ENCODE measurements at places on chromosomes 7 and 10.

GRCh38 chr10:79360499-79361342 is 13.5 kb downstream of the PPIF start:
- DNase-seq: no peak

- DNase-seq: no peak
Measured at GRCh38 chr7:91537260-91538152, 273.3 kb downstream of the FZD1 start.

- no peak for DNase-seq
Measured at GRCh38 chr7:122902751-122903495, 16.7 kb upstream of the CADPS2 start.

GRCh38 chr7:134712196-134712595 is 65.5 kb downstream of the BPGM start:
- no peak for DNase-seq

GRCh38 chr7:116393654-116394053 is 105.9 kb upstream of the CAV2 start:
- no peak for DNase-seq

DNA sequence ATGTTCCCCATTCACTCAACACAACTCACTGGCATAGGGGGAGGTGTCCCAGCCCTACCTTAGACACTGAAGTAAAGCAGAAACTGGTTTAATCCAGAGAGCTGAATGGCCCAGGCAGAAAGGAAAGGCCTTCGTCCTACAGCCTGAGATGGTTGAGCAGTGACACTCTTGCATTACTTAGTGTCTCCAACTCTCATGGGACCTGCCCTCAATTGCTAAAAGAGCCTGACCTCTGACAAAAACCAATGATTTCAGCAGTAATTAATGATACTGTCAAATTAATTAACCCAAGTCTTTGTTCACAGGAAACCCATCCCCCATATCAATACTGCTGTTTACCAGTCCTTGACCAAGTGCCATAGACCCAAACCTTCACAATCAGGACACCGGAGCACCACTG is 48.6 kb downstream of the ICA1 start:
- no peak for DNase-seq

DNA sequence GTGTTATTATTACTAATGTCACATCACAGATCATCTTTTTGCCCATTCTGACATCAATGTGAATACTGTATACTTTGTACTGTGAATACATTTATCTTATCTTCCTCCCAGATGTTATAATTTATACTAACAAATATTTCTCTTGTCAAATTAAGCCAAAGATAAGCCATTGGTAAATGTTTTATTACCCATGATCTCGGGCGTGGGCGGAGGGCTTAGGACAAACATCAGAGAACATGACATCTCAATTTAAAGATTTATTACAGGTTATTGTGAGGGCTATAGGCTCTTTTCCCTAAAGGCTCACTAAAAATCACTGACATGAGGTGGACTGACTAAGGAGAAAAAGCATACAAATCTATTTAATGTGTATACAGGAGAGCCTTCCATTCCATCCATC is 58.2 kb upstream of the DGKB start:
- no peak for DNase-seq

- DNase-seq: no peak
Measured at GRCh38 chr7:71636329-71636728, 504.4 kb downstream of the GALNT17 start.

DNA sequence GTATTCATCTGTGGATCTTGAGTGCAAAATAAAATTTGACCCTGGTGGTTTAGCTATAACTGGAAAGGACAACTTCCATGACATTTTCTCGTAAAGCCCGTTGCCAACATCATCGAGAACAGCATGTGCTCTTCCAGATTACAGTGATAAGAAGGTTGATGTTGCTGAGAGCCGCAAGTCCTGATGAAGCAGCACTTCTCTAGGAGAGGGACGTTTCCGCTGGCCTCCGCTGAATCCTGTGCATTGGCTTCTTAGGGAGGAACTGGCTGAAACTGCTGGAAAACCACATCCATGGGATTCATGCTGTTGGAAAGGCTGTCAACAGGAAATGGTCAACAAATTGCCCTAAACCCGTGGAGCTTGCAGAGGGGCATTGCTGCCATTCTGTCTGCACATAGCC is 21.4 kb upstream of the ABCB5 start:
- no peak for DNase-seq

- DNase-seq: no peak
Measured at GRCh38 chr7:97006816-97007582, 1.6 kb downstream of the DLX6 start.

- DNase-seq: no peak
Measured at GRCh38 chr10:34760606-34761005, 54.5 kb downstream of the PARD3 start.

- no peak for DNase-seq
Measured at GRCh38 chr7:12028508-12028907, 182.6 kb upstream of the TMEM106B start.

GRCh38 chr7:130959743-130960207 is 225.8 kb upstream of the KLF14 start:
- no peak for DNase-seq

DNA sequence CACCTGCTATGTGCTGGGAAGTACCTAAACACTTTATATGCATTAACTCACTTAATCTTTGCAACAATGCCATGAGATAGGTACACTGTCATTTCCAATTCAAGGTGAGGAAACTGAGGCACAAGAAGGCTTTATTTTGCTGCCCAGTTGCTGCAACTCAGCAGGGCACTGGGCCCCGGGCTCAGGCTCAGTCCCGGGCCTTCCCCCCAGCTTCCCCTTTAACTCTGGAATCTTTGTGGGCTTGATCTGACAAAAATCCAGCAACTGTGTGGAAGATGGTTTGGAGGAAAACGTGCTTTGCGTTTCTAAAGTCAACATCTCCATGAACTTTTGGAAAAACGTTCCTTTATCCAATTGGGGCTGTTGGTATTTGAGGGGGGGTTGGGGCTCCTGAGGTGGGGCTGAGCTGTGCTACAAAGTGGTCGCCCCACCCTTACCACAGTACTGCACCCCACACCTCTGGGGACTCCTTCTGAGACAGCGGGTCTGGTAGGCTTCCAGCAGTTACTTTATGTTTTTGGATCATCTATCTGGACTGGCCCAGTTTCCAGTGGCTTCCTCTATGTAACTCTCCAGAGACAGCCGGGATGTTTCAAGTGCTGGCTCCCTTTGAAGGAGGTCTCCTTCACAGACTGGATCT is 40.5 kb upstream of the CAMK1D start:
- no peak for DNase-seq

GRCh38 chr10:110137142-110137545 is 70.3 kb upstream of the MXI1 start:
- DNase-seq: no peak

GRCh38 chr7:121376979-121377378 is 19.1 kb downstream of the FAM3C start:
- DNase-seq: no peak

GRCh38 chr10:94235461-94235860 is 127.3 kb downstream of the NOC3L start:
- DNase-seq: no peak

DNA sequence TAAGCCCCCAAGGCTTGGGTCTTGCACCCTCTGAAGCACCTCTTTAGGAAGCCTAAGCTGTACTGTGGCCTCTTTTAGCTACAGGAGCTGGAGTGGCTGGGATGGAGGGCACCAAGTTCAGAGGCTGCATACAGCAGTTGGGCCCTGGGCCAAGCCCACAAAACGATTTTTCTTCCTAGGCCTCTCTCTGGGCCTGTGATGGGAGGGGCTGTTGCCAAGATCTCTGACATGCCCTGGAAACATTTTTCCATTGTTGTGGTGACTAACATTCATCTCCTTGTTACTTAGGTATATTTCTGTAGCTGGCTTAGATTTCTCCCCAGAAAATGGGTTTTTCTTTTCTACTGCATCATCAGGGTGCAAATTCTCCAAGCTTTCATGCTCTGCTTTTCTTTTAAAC is 375.7 kb upstream of the NPSR1 start:
- DNase-seq: no peak

DNA sequence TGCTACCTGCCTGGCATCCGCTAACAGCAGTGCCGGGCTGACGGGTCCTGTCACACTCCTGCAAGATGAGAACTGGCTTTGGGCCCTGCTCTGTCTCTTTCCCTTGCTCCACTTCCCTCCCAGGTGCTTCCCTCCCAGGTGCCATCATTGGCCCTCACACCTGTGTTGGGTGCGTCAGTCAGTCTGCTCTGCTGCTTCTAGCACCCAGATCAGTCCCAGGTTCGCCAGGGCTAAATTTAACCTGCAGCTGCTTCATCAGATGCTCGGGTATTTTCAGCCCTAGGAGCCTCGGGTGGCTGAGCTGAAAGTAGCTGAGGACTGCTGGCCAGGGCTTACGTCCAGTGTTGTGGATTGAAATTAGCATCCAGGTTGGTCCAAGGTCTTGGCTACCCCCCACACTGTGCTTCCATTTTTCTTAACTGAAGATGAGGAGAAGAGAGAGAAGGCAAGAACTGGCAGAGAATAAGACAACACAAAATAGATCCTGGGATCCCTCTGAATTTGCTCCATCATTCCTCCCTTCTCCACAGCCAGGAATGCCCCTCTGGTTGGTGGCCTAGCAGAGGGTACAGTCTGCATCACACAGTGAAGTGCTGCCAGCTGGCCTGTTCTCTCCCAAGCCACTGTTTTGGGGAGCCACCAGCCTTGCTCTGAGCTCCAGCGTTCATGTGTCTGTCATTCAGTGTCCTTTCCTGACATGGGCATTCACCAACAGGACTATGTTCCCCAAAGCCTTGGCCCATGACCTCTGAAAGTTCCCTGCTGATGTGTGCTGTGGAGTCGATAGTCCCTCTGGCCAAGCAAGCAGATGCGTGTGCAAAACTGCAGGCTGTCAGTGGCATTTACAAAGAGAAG is 65.9 kb upstream of the SYPL1 start:
- DNase-seq: no peak

- DNase-seq: no peak
Measured at GRCh38 chr7:8018961-8019360, 50.4 kb downstream of the GLCCI1 start.

- no peak for DNase-seq
Measured at GRCh38 chr10:23230582-23230981, 38.5 kb downstream of the PTF1A start.

Measured in activated CD4-positive, CD25-positive, alpha-beta regulatory T cell treated with anti-CD3 and anti-CD28 coated beads, Interleukin-2, amount 50 U/mL, for 16 hours (primary cell).